Activated CD8-positive, alpha-beta memory T cell treated with anti-CD3 and anti-CD28 coated beads, Interleukin-2, amount 50 U/mL, for 48 hours (primary cell): ENCODE measurements at places on chromosomes 7 and 10.
A peak's percentile ranks its signal among the peaks of the same experiment; 100 is the strongest.

DNA sequence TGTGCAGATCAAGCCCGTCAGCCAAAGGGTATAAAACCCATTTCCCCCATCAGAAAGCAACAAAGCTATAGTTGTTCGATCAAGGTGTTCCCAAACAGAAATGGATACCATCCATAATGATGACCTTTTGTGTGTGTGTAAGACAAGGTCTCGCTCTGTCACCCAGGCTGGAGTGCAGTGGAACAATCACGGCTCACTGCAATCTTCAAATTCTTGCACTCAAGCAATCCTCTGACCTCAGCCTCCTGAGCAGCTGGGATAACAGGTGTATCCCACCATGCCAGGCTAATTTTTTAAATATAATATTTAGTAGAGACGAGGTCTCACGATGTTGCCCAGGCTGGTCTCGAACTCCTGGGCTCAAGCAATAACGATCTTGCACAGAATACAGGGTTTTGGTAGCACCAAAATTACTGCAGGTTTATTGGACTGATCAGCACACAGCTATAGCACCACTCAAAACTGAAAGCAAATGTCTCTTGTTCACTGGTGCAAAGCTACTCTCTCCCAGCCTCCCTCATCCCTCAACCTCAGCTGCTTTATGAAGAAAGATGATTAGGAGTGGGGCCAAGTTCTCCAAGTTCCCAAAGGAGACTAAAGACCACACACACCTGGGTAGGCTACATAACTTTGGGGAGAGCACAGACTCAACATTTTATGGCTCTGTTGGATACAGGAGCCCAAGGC lies 80.5 kb downstream of the ABI1 start:
- DNase-seq = no peak

GRCh38 chr7:121266307-121266894 lies 62.4 kb upstream of the WNT16 start:
- DNase-seq = no peak

DNA sequence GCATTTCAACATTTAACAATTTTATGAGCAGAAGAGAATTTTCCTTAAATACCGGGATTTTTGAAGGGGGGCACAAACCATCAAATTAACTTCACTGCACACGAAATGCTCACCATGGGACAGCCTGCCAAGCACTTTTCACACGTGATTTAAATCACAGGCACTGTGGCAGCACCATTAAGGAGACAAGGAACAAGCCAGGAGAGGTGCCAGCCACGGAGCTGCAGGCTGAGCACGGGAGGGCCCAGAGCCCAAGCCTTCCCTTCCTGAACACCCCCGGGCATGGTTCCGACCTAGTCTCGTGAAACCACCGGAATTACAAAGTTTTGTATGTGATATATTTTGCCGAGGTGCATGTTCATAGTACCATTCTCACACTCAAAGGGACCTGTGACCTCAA lies 13.4 kb downstream of the PITRM1 start:
- DNase-seq = no peak

- DNase-seq = no peak
These were observed 214.7 kb downstream of the CELF2 start for GRCh38 chr10:11232222-11232961.

GRCh38 chr7:101507327-101507726 lies 121.8 kb downstream of the MYL10 start:
- DNase-seq = no peak

GRCh38 chr7:13097499-13097898 lies 410.1 kb downstream of the ARL4A start:
- no peak for DNase-seq

GRCh38 chr7:55733241-55734140 lies 129.1 kb downstream of the SEPTIN14 start:
- DNase-seq = no peak

DNA sequence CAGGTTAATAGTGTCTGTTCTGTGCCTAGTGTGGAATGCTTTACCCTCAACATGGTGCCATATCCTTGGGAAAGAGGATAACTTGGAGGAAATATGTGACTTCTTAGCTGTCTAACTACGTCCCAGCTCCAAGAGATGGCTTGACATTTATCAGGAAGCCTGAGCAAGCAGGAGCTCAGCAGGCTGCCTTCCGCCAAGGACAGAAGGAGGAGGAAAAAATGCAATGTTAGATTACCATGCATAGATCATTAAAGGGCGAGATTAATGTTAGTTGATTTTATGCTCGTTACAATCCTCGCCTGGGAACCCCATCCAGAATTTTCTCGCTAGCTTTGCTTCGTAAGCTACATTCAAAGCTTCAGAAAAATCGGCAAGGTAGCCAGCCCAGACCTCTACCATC lies 97.8 kb downstream of the GFRA1 start:
- DNase-seq = no peak

DNA sequence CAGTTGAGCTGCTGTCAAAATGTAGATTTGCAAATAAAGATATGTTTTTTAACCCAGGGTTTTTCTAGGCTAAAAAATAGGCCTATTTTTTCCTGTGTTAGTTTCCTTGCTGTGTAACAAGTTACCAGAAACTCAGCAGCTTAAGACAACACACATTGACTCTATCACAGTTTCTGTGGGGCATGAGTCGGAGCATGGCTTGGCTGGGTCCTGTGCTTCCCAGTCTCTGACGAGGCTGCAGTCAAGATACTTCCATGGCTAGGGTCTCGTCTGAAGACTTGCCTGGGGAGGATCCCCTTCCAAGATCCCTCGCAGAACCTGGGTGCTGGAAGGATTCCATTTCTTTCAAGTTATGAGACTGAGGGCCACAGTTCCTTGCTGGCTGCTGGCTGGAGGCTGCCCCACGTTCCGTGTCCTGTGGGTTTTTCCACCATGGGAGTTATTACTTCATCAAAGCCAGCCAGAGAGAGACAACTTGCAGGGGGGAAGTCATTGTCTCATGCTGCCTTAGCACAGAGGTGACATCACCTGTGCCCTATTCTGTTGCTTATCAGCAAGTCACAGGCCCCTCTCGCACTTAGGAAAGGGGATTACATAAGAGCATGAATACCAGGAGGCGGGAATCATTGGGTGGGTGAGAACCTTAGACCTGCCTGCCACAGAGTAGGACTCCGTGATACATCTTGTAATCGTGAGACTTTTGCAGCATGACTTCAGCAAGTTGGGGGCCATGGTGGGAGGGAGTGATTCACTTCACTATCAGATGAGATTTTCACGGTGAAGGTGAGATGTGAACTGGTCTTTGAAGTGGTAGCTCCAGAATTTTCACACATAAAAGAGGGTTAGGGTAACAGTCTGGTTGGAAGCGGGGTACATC lies 77.9 kb downstream of the CCNY start:
- DNase-seq = no peak

DNA sequence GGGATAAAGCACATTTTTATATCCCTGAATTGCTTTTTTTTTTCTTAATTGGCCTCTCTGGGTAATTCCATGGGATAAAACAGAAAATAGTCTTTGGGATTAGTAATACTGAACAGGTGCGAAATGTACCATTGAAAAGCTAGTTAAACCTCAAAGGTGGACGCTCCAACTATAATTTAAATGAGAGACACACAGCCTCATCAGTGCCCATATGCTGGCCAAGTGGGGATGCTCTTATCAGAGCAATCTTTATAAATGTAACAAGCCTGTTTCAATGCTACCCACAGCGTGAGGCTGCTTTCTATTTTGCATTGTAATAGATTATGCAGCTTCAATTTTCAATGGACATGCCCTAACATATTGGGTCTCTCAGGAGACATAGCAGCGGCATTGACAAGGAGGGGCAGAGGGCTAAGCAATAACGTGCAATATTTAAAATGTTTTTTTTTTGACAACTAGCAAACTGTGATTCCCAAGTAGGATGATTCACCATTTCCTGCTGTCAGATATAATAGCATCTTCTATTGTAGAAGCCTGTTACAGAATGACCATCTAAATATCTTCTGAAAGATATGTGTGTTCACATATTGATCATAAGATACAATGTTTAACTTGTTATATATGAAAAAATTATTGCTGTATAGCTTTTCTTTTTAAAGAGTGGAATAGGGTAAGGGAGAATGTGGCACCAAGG lies 91.3 kb upstream of the BET1 start:
- DNase-seq = no peak

- DNase-seq = no peak
These were observed 1.9 kb upstream of the IFRD1 start for GRCh38 chr7:112448381-112448780.

- DNase-seq = no peak
These were observed 7.7 kb downstream of the EIF4H start for GRCh38 chr7:74181821-74182220.

- DNase-seq = no peak
These were observed 42.6 kb upstream of the ANAPC16 start for GRCh38 chr10:72173262-72173618.

DNA sequence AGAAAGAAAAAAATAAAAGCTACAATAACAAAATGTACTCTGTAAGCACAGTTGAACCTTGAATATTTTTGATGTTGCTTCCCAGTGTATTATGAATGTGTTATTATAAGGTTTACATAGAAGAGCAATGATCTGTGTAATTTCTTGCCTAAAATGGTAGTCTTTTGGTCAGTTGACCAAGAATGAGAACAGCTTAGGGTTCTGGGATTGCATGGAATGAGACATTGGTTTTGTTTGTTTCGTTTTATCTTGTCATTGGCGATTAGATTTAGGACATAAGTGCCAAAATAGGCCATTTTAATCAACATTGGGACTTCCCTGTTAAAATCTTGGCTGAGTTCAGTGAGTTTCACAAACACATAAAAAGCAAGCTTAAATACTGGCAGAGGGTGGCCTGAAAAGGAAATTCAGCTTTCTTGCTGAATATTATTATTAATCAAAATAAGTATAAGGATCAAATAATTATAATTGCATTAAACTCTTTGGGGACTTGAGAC lies 49.1 kb upstream of the GLCCI1 start:
- DNase-seq = no peak

DNA sequence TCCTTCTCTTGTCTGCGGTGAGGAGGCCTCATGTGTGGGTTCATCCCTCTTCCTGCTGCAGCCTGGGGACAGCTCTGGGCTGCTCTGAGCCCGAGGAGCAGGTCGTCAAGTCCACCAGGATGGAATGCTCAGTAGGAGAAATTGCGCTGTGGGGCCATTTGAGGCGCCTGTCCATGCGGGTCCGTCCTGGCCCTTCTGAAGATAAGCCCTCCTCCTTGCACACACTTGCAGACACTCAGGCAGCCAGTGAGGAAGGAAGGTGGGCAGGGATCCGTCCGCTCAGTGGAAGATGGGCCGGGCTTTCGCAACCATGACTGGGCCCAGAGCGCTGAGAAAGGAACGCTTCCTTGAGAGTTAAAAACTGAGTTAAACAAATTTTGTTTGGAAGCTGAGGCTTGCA lies 356.8 kb downstream of the GLRX3 start:
- no peak for DNase-seq

- no peak for DNase-seq
These were observed 36.3 kb downstream of the TRIL start for GRCh38 chr7:28921822-28922221.

DNA sequence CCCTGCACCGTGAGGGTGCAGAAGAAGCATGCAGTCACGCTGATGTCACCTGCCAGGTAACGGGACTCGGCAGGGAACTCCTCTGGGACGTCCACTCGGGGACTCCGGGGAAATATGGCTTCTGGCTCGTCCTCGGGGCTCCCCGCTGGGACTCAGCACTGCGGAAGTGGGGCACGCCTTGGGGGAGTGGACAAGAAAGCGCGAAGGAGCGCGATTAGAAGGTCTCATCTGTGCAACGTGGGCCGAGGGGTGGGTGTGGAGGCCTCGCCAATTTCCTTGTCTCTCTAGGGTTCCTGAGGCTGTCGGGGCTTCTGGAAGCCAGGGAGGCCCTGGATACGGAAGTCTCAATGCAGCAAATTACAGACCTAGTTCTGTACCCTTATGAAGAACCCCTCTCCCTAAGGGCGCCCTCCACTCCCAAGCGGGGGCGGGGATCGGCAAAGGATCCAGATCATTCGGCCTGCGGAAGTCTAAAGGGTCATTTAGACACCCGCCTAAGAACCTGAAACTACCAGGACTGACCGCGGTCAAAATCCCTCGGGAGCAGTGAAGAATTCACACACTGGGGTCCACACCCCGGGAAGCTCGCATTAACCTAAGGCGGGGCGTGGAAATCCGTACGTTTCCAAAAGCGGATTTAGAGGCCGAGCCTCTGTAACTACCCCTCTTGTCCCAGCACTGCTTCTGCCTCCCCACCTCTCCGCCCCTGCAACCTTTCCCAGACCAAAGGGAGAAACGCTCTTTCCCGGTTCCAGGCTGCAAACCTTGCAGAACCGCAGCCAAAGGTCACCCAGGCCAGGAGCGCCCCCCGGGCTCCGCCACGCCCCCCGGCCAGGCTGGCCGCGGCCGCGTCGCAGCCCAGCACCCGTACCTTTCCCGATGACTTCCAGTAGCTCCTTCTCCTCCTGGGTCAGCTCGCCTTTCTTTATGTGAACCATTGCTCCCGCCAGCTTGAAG lies 640 bp downstream of the ANKMY2 start:
- peak; percentile 79 for DNase-seq
